ENCODE measurements at places on chromosomes 1 and 21.

GRCh38 chr1:93516164-93516563 is 68.2 kb downstream of the FNBP1L start:
- DNase-seq, result no peak

- no peak for DNase-seq
Observed at GRCh38 chr1:18540136-18540765, 59.5 kb downstream of the KLHDC7A start.

DNA sequence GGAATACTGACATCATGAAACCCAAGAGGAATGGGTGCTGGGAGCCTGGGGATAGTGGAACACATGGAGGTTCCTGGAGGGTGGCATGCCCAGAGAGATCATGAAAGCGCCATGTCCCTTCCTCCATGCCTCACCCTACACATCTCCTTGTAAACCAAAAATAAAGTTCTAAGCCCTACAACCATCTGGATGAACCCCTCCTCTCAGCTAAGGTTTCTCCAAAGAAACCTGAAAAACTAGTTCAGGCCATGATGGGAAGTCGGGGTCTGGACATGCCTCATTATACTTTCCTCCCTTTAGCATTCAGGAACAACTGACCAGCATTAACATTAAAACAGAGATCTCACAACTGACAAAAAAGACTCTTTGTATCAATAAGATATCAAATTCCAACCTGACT is 68.5 kb downstream of the ACBD6 start:
- no peak for DNase-seq

- DNase-seq, result no peak
Observed at GRCh38 chr1:15753776-15754175, 4.8 kb upstream of the FBLIM1 start.

- DNase-seq, result no peak
Observed at GRCh38 chr1:187838335-187839293, 1009.9 kb downstream of the PLA2G4A start.

Data from kidney glomerular epithelial cell (primary cell).